ENCODE measurements at places on chromosomes 5 and 9. TPM values are rescaled to one million over a fixed set of nuclear protein-coding genes. Genes with fewer than 3 reads are reported as not detected.
A peak's percentile ranks its signal among the peaks of the same experiment; 100 is the strongest.

GRCh38 chr9:134456756-134457305 lies 130.6 kb downstream of the RXRA start:
- DNase-seq = no peak

DNA sequence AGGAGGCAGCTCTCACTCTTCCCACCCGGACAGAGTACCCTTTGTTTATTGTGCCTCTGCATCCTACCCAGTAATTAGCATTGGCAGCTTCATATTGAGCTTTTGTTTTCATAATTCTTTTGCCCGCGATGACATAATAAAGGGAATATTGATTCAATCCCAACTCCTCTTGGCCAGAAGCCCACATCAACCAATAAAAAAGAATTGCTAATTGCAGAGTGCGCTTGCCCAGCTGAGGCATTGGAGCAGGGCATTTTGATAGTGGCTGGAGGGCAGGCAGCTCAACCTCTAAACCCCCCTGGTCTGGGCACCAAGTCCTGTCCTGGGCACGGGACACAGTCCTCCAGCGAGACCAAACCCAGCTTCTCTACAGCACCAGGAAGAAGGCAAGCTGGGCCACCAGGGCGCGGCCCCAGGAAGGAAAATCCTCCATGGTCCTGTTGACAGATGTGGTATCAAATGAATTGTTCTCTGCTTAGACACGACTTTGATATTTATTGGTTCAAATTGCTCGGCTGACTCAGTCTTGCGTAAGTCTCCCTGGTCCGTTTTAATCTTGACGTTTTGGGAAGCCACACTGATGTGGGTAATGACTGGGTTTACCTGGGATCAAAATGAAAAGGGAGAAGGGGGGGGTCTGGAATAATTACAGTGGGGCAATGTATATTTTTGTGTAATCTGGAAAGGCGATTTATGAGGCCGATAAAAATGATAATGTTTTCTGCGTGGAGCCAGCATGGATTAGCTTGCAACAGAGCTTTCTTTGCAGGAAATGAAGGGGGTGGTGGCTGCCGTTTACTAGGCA lies 220.7 kb upstream of the MSX2 start:
- peak; percentile 20 for DNase-seq

DNA sequence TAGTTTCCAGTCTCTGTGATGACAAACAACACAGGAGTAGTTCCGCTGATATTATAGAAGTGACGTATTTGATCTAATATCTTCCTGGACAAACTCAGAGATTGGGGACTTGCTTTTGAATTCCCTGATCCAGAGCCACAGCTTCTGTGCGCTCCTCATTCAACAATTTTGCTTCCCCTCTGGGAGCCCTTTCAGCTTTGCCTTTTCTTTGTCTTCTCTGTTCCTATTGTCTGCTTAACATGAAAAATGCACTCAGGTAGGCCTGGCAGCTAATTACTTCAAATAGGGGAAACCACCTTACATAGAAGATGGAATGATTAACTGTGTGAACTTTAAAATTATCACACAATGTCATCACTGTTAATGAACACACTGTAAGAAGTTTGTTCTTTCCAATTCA lies 192.9 kb downstream of the EPB41L4A start:
- DNase-seq = no peak

GRCh38 chr9:22052376-22052945 lies 43.4 kb upstream of the CDKN2B start:
- peak; percentile 21 for DNase-seq

DNA sequence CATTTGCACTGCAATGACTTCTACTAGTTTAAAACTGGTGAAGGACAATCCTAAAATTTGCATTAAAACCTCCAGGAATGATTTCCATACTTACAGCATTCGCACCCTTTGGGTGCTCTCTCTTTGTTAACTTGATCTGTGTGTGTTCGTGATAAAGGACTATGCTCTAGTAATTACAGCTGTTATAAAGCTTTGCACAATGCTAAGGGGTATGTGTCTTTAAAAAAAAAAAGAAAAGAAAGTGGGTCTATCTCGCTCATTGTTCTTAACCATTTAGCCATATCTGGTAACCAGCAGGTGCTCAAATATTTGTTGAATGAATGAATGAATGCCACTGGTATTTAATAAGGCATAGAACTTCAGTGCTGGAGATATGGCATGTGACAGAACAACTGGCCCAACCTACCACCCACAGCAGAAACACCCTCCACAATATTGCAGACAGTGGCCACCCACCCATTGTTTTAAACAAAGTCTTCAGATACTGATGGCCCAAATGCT lies 8.7 kb downstream of the TRIM36 start:
- DNase-seq = no peak

GRCh38 chr5:107698286-107698685 lies 27.5 kb upstream of the EFNA5 start:
- no peak for DNase-seq

- DNase-seq = no peak
Measured at GRCh38 chr5:68582284-68582683, 366.7 kb downstream of the PIK3R1 start.

- no peak for DNase-seq
Measured at GRCh38 chr9:107914151-107914550, 424.6 kb upstream of the KLF4 start.

DNA sequence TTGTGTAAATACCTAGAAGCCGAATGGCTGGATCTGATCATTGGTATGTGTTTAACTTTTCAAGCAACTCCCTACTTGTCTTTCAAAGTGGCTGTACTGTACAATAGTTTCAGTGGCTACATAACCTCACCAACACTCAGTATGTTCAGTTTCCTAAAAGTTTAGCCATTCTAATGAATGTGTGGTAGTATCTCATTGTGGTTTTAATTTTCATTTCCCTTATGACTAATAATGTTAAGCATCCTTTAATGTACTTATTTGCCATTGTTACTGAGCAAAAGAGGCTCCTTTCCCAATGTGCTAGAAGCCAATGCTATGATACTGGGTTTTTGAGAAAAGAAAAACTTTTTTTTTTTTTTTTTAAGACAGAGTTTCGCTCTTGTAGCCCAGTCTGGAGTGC lies 27.8 kb upstream of the ALDOB start:
- no peak for DNase-seq

DNA sequence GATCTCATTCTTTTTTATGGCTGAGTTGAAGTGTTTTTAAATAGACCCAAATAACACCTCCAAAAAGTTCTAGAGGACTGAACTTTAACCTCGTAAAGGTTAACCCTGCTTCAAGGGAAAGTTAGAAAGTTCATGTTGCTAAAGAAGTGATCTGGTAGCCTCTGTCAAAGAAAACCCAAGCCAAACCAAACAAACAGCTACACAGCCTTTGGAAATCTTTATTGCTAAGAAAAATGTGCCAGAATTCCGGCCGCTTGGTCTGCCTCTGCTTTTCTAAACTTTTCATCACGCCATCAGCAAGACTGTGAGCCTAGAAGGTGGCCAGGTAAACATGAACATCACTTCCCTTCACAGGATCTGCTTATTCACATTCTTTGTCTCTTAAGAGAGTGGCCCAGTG lies 17.9 kb downstream of the FUBP3 start:
- no peak for DNase-seq

GRCh38 chr5:62460578-62460983 lies 48.0 kb downstream of the IPO11 start:
- DNase-seq = peak; percentile 74

- DNase-seq = peak; percentile 88
Measured at GRCh38 chr5:124342027-124342471, 404.4 kb downstream of the ZNF608 start.

DNA sequence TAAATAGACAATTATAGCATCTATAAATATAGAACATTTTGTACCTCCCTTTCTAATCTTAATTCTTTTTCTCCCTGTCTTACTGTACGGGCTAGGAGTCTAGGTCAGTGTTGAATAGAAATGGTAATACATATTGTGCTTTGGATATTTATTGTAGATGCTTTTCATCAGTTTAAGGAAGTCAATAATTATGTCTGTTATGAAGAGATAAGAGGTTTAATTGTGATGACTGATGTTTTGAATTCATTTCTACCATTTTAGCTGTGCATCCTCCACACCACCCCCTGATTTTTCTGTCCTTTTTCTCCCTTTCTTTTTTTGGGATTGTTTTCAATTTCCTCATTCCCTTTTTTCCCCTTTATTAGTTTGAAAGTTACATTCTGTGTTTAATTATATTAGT lies 95.8 kb downstream of the DOCK2 start:
- no peak for DNase-seq

DNA sequence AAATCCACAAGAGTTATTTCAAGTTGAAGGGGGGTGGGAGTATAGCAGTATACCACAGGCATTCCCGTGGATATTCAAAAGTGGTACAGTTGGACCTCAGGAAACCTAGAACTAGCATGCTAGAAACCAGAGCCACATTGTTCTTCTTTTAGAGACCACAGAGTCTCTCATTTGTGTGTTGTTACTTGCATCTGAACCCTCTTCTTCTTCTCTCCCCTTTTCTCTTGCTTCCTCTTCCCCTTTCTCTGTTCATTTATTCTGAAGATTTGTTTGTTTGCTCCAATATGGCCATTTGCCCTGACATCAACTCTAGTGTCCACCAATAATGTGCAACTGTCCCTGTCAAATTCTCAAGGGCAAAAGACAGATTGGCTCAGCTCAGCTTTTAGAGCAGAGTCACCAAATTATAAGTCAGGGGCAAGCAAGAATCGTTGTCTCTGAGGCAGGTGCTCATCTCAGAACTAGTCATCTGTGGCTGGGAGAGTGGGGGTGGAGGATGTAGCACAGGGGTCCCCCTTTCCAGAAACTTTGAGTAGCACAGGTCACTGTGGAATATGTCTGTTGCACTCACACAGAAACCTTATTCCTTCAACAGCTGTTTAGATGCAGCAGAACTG lies 321.1 kb downstream of the ARRDC3 start:
- DNase-seq = no peak

- no peak for DNase-seq
Measured at GRCh38 chr9:125989524-125990180, 242.5 kb downstream of the PBX3 start.

DNA sequence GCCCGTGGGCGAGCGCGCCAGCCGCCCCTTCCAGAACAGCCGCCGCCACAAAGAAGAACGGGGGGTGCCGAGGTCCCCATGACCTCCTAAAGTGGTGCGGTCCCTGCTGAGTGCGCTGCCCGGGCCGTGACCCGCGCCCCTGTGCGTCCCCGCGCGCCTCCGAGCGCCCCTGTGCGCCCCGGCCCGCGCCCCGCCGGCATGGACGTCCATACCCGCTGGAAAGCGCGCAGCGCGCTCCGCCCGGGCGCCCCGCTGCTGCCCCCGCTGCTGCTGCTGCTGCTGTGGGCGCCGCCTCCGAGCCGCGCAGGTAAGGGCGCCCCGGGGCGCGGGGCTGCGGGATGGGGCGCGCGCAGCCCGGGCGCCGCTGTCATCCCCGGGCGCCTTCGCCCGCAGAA lies 384 bp downstream of the COL5A1 start:
- no peak for DNase-seq

ABCA1 gene
- total RNA-seq = 23.6 TPM

SLC6A19 gene
- total RNA-seq = not detected

IRX2 gene
- 1.6 TPM for total RNA-seq

GABRA6 gene
- not detected for total RNA-seq

SMARCA2 gene
- total RNA-seq = 176 TPM

CARTPT gene
- total RNA-seq = not detected

LECT2 gene
- not detected for total RNA-seq

OR13J1 gene
- not detected for total RNA-seq

NEUROG1 gene
- not detected for total RNA-seq

CCDC187 gene
- total RNA-seq = 0.51 TPM

KIF20A gene
- total RNA-seq = 24.8 TPM
